ENCODE measurements at places on chromosomes 3 and 15.

- DNase-seq, result no peak
These were observed 7.4 kb upstream of the ULK3 start for GRCh38 chr15:74850393-74850792.

GRCh38 chr3:123292321-123293310 lies 90.9 kb downstream of the SEC22A start:
- DNase-seq, result no peak

DNA sequence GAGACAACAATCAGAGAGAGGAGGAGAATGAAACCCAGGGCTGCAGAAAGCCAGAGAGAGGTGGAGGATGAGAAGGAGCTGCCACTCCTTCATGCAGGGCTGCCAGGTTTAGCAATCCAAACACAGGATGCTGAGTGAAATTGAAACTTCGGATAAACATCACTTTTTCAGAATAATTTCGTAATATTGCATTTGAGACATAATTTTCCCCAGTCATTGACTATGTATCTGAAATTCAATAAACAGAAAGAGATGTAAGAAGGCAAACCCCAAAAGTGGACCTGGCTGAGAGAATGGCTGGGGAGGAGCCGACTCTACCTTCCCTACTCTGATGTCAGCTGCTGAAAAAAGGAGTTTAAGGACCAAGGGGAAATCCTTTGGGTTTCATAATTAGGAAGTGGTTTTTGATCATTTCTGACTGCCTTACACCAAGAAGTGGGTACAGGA lies 33.8 kb downstream of the SLC9A9 start:
- no peak for DNase-seq

GRCh38 chr3:46861605-46862368 lies 1.5 kb downstream of the MYL3 start:
- DNase-seq, result no peak

- DNase-seq, result no peak
These were observed 1.4 kb downstream of the WDR76 start for GRCh38 chr15:43828061-43828657.

DNA sequence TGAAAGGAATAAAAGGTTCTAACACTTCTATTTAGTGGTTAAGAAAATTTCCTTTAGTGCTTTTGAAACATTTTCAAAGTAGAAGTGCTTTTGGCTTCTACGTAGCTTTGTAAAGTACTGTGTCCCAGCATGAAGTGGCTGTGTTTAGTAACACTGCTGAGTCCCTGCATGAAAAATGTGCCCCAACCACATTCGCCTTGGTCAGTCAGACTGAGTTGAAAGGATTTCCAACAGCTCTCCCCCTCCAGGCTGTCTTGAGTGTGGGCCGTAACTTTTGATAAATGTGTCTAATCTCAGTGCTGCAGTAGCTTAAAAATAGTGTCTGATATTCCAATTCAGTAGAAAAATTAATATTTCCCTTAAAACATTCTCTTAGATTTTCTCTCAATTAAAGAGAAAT lies 115.0 kb downstream of the NR1D2 start:
- no peak for DNase-seq

- no peak for DNase-seq
These were observed 69.4 kb downstream of the EPHB3 start for GRCh38 chr3:184630861-184631471.

- no peak for DNase-seq
These were observed 38.6 kb downstream of the ACSBG1 start for GRCh38 chr15:78195735-78196201.

- DNase-seq, result no peak
These were observed 106.3 kb downstream of the PLD1 start for GRCh38 chr3:171704002-171704401.

- DNase-seq, result no peak
These were observed 18.5 kb downstream of the TCF12 start for GRCh38 chr15:56936929-56937328.

GRCh38 chr3:36991923-36992805 lies 767 bp downstream of the EPM2AIP1 start:
- no peak for DNase-seq

GRCh38 chr15:83476066-83476465 lies 28.9 kb downstream of the SH3GL3 start:
- DNase-seq, result no peak

- no peak for DNase-seq
These were observed 49.1 kb downstream of the KLHL25 start for GRCh38 chr15:85745525-85746150.

GRCh38 chr3:24365168-24365567 lies 129.5 kb downstream of the THRB start:
- no peak for DNase-seq

GRCh38 chr15:97234851-97235610 lies 725.5 kb upstream of the ARRDC4 start:
- no peak for DNase-seq

GRCh38 chr15:51375966-51376640 lies 34.6 kb downstream of the GLDN start:
- no peak for DNase-seq

DNA sequence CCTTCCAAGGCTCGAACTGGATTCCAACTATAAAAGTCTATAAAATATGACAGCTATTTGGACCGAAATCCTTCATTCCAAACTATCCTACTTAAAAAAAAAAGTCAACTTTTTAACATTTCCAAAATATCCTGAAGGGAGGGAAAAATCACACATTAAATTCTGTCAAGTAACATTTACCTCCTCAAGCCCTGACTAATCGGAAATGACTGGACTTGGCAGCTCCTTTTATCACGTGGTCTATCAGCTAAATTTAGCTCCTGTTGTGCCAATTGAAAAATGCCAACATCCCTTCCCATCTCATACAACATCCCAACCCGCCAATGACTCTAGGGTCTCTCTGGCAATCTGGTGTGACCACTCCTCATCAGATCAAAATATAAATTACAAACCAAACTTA lies 297.9 kb downstream of the FHIT start:
- DNase-seq, result no peak

DNA sequence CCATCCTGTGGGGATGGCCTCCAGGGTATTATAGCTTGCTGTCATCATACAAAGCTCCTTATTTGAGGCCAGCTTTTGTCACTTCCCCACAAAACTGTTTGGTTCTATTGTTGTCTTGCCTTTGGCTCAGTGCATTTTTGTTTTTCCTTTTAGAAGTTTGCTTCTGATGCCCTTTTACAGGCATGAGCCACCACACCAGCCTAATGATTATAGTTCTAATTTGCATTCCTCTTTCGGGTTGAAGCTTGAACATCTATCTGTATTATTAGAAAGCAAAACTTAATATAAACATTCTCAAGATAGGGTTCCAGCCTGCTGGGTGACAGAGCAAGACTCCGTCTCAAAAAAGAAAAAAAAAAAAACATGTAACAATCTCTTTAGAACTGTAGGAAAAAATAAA lies 39.8 kb downstream of the SMARCC1 start:
- DNase-seq, result no peak

GRCh38 chr3:124281453-124282316 lies 289.8 kb upstream of the ROPN1 start:
- no peak for DNase-seq

- no peak for DNase-seq
These were observed 114.2 kb downstream of the ULK4 start for GRCh38 chr3:41847679-41848078.

DNA sequence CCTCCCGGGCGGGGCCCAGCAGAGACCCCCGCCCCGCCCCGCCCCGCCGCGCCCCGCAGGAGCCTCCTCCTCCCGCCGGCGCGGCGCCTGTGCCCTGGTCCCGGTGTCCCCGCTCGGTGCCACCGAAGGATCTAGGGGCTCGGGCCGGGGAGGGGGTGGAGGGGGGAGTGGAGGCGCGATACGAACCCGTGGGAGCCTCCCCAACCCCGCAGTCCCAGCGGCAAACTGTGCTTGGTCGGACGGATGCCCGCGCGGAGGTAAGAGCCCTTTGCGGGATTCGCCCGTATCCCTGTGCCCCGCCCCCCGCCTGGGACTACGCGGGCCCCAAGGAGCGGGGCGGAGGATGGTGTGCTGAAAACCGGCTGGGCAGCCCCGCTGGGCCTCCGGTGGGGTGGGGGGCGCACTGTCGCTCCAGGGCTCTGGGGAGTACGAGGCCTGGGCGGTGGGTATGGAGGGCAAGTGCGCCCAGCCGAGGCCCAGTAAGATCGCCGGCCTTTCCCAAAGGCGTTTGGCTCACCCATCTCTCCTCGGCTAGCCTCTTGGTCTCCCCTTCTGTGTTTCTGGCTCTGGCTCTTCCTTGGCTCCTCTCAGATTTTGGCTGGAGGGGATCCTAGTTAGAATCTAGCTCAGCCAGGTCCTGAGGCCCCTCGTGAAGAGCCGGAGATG lies 65.6 kb upstream of the POLG start:
- DNase-seq, result no peak

DNA sequence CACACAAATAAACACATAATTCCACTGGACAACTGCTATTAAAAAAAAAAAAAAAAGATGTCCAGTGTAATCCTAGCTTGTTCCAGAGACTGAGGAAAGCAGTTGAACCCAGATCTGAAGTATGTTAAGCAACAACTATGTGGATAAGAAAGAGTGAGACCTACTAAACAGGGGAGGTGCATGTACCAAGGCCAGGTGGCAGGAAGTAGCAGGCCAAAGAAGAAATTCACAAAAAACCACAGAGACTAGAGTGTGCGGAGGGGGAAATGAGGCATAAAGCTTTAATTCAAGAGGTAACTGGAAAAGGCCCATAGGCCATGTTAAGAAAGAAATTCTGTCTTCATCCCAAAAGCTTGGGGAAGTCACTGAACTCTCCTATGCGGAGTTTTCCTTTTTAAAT lies 490.0 kb downstream of the NAALADL2 start:
- DNase-seq, result no peak

GRCh38 chr3:18672561-18672960 lies 247.4 kb upstream of the SATB1 start:
- no peak for DNase-seq

DNA sequence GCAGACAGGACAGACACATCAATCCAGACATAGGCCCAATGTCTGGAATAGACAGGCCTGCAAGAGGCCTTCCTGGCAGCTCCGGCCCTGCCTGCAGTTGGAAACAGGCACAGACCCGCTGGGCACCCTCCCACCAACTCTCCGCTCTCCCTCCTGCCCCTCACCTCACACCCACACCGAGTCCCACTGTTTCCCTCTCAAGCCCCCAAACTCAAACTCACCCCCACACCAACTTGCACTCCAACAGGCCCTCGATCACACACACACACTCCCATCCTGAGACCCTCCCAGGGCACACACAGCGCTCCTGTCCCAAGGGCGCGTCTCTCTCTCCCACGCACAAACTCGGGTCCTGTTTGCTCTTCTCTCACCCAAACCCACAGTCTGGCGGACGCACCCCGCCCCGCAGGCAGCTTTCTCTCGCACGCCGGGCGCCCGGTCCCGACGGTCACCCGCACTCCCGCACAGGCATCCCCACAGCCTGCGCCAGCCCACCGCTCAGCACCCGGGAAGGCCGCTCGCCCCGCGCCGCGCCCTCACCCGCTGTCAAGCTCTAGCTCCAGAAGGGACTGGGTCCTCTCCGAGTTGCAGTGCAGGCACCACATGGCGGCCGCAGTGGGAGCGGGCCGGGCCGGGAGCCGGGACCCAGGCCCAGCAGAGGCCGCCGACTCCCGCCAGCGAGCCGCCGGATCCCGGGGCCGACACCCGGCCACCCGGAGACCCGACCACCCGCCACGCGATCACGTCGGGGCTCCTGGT lies 106.2 kb downstream of the IQSEC1 start:
- no peak for DNase-seq

GRCh38 chr3:13110678-13111116 lies 37.5 kb upstream of the IQSEC1 start:
- no peak for DNase-seq

- DNase-seq, result no peak
These were observed 1.3 kb downstream of the HDDC3 start for GRCh38 chr15:90930861-90931574.

- DNase-seq, result no peak
These were observed 12.4 kb upstream of the CPNE4 start for GRCh38 chr3:132047209-132047608.

GRCh38 chr3:13323822-13324221 lies 96.3 kb downstream of the NUP210 start:
- DNase-seq, result no peak

GRCh38 chr3:172595664-172596393 lies 72.6 kb upstream of the TNFSF10 start:
- DNase-seq, result no peak

DNA sequence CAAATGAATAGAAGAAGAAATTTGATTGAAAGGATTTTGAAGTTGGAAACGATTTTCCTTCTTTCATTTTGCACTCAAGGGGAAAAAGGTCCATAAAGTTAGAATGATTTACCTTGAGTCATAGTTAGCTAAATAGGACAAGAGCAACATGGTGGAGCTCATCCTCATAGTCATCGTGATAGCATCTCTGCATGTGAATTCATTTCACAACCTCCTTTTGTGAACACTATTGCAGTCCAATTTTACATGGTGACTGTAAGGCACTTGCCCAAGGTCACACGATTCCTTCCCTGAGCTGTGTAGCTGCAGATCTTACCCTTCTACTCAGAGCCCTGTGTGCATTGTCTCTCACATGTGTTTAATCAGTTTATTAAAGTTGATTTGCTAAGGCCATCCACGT lies 359.8 kb upstream of the C2CD4B start:
- DNase-seq, result no peak

DNA sequence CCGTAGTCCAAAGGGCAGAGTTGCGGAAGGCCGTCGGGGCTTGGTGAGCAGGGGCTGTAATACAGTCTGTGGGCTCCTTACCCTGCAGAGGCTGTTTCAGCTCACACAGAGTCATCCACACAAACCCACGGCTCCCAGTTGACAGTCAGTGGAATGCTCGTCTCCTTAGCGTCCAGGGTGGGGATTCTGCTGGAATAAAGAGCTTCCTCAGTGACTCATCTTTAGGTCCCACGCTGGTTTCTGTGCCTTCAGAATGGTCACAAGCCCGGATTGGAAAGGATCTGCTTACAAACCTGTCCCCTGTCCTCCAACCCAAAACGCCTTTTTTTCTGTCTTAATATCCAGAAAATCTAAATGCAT lies 201.3 kb upstream of the TPM1 start:
- DNase-seq, result no peak
